ENCODE measurements at places on chromosomes 2 and 18.
A peak's percentile ranks its signal among the peaks of the same experiment; 100 is the strongest.

- DNase-seq = no peak
Observed at GRCh38 chr2:37876227-37876626, 48.9 kb upstream of the RMDN2 start.

DNA sequence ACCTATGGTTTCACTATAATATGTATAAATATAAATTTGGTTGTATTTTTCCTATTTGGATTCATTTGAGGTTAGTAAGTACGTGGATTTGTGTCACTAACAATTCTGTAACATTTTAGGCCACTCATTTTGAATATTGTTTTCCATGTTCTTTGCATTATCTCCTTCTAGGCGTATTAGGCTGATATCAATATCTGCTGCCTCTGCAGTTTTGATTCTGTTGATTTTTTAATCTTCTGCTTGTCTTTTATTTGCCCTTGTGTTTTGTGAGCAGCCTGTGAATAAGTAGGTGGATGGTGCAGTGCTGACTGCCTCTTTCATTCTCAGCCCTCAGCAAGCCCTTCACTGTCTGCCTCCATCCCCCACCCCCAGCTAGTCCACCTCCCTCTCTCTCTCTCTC lies 165.7 kb upstream of the BCL2L11 start:
- DNase-seq = no peak

- no peak for DNase-seq
Observed at GRCh38 chr18:36543991-36544725, 246.6 kb downstream of the FHOD3 start.

- no peak for DNase-seq
Observed at GRCh38 chr2:66901344-66901743, 466.4 kb downstream of the MEIS1 start.

- no peak for DNase-seq
Observed at GRCh38 chr2:21467280-21467818, 343.6 kb downstream of the TDRD15 start.

GRCh38 chr2:99636144-99637034 lies 146.6 kb upstream of the REV1 start:
- DNase-seq = no peak

GRCh38 chr2:69306822-69307578 lies 80.0 kb downstream of the GFPT1 start:
- peak; percentile 92 for DNase-seq

DNA sequence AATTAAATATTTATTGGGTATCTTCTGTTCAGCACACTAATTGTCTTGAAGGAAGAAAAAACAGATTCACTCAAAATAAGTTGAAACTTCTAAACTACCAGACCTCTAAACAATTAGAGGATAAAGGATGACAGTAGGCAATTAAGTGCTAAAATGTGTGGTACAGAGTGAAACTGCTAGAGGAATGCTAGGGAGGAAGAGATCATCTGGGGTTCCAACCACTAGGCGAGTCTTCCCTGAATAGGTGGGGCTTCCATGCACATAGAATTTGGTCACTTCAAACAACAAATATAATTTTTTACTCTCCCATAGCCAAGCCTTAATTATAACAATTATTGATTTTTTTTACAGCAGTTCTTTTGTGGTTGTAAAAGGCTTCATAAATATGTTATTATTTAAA lies 559.0 kb upstream of the ZEB2 start:
- DNase-seq = no peak

DNA sequence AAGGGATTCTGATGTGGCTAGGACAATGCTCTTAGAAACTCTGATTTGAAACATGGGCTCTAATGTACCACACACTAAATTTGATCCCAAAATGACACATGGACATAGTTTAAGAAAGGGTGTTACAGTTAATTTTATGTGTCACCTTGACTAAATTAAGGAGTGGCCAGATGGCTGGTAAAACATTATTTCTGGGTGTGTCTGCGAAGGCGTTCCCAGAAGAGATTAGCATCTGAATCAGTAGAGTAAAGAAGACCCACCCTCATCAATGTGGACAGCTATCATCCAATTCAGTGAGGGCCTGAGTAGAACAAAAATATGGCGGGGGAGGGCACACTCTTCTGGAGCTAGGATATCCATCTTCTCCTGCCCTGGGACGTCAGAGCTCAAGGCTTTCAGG lies 283.1 kb upstream of the CHAC2 start:
- DNase-seq = no peak

DNA sequence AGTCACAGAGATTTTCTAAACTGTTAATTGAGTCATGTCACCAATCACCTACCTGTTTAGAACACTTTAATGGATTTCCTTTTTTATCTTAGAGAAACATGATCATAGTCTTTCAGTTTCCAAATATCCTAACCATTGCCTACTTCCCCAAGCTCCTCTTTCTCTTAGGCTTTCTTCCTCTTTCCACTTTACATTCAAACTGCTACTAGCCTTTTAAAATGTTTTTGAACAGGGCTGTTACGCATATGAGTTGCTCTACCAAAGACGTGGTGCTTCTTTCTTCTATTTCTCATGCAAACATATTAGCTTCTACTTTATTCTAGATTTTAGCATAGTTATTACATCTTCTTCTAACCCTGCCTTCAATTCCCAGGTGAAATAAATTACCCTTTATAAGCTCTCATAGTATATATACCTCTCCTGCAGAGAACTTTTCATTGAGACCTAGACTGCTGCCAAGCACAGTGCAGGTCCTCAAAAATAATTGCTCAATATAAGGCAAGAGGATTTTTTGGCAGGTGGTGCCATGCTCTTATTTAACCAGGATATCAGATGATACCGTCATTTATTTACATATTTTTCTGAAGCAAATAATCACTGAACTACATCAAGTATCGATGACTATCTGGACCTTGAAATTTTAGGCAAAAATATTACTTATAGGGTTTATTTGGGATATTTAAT lies 937.1 kb downstream of the TSN start:
- no peak for DNase-seq

DNA sequence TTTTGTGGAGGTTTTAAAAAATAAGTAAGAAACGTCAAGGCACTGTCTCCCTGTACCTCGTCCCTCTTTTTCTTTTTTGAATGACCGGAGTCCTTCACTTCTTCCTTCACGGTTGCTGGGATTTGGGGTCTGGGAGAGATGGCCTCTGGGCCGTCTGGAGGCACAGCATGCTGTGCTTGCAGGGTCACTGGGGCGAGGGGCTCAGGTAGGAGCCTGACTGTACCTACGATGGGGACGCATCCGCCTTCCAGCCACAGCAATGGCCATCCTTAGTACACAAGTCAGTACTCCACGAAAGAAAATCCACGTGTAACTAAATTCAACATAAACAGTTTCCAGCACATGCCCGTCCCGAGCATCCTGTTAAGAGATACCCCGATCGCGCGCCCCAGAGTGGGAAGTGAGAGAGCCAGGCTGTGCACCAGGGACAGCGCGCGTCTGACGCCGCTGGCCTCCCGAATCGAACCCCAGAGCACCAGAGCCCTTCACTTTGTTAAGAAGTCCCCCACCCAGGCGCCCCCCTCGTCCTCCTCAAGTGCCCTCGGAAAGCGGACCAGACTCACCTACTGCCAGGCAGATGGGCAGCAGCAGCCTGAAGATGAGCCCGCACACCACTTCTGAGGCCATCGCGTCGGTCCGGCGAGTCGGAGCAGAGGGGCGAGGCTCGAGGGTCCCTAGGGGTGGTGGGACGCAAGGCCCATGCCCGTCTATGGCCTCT lies 1.2 kb downstream of the PIEZO2 start:
- DNase-seq = peak; percentile 47

DNA sequence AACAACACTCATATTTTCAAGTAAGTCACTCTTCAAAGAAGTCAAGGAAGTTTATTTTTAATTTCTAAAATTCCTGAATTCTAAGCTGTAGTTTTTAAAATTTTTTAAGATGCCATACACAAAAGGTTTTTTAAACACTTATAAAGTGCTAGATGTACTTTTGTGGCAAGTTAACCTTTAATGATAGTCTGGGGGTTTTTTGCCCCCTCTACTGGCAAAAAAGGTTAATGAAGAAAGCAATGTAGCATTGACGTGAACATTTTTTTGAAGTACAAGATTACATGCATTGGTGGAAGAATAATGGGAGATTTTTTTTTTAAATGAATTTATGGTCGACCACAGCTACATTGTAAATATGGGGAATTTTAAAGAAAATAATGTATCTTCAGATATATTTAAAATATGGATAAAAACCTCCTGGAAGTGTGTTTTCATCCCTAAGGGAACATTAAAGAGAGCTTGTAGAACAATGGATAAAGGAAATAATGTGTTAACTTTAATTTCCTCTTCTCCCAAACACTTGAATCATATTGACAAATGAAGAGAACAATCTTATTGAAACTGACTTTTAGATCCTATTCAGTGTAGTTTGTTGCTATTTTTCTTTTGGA lies 12.6 kb downstream of the ITPRID2 start:
- peak; percentile 62 for DNase-seq

GRCh38 chr18:44588508-44588907 lies 92.2 kb upstream of the SETBP1 start:
- DNase-seq = no peak

DNA sequence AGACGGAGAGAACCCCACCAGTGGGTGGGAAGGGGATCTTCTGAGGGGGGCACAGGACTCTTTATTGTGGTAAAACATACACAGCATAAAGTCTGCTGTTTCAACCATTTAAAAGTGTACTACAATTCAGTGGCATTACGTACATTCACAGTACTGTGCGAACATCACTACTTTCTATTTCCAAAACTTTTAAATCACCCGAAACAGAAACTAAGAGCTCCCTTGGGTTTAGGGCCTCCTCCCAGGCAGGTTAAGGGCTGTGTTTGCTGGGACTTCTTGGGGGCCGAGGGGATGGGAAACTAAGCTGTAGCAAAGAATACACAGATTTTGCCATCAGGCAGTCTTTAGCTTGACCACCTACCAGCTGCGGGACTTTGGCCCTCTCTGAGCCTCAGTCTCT lies 242.0 kb downstream of the HAUS1 start:
- no peak for DNase-seq

DNA sequence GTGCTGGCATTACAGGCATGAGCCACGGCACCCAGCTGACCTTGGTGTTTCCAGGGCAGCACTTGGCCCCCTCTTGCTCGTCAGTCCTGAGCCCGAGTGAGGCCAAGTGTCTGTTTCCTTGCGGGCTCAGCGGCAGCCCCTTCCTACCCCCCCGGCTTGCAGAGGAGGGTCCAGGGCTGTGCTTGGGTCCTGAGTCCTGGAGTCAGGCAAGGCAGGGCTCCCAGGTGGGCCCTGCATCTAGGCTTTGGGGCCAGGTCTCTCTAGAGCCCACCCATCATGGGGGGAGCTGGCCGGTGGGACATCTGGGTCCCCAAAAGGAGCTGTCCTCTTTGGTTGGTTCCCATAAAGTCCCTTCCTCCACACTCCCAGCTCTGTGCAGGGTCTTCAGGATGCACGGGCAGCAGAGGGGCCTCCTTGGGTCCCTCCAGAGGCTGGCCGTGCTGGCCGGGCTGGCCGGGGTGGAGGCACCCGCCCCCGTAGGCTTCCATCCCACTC lies 63.7 kb upstream of the HPCAL1 start:
- no peak for DNase-seq

DNA sequence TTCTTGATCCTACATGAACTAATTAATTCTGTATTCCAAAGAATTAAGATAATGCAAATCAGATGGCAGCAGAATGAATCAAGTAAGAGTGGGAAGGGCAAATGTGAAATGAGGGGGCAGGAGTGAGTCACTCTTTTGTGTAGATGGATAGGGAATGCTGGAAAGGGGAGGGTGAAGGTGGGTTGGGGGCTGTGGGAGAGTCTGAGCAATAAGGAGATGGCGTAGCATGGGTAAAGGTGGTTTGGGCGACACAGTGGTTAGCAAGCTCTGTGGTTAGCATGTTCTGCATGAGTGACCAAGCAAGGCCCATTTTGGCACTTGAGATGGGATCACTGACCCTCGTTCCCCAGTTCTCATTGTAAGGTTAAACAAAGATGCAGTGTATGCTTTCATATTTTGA lies 20.4 kb downstream of the GPD2 start:
- DNase-seq = no peak

DNA sequence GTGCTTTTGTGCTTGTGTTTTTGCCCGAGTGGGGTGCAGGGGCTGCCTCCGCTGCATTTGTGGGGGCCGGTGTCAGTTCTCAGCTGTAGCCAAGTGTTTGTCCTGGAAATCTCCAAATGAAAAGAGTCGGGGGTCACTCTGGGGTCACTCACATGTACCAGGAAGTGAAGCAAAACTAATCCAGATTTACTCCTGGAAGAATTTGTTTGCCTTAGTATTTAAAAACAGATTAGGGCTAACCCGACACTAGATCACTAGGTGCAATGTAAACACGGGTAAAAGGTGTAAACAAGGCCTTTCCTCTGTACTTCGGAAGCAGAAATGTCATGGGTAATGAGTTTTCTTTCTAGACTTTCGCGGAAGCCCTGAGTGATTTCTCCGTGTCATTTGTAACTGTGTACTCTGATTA lies 50.3 kb downstream of the GBX2 start:
- DNase-seq = no peak

- DNase-seq = peak; percentile 8
Observed at GRCh38 chr2:67760995-67761394, 301.8 kb downstream of the C1D start.
